ENCODE measurements at places on chromosomes 4 and X.
A peak's percentile ranks its signal among the peaks of the same experiment; 100 is the strongest.

DNA sequence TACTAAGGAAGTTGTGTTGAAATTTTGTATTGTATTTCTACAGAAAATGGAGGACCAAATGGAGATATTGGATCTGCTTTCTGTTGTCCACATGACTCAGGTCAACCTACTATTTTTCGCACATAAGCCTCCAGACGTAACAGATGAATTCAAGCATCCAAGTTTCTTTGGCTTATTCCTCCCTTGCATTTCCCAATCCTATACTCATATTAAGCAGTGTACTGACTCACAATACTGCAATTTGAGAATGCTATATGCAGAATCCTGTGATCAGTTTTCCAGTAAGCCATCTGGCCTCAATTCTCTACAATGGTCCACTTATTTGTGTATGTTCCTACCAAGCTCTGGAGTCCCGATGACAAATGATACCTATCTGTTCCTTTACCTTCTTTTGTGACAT, 75.7 kb downstream of the ASB9 start:
- DNase-seq = no peak

DNA sequence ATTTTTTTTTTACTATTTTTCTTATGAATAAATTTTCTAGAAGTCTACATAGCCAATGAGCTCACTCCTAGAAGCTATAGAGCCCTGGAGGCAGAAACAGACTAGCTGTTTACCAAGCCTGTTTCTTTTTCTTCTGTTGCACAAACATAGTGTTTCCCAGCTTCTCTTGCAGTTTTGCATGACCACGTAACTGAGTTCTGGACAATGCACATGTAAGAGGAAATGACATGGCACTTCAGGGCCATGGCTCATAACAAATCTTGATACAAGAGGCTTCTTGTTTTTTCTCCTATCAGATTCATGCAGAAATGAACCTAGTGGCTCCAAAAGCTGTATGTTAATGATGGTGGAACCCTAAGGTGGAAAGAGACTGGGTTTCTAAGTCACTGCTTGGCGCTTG, 127.4 kb downstream of the ZNF330 start:
- no peak for DNase-seq

GRCh38 chrX:136714626-136715599, 65.8 kb downstream of the ARHGEF6 start:
- no peak for DNase-seq

DNA sequence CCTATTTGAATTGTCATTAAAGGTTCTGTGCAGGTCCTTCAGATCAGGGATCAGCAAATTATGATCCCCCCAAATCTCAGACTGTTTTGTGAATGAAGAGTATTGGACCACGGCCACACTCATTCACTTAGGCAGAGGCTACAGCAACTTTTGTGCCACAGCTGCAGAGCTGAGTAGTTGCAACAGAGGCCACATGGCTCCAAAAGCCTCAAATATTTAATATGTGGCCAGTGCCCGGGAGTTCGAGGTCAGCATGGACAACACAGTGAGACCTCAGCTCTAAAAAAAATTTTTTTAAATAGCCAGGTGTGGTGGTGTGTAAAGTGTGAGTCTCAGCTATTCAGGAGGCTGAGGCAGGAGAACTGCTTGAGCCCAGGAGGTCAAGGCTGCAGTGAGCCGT, 100.7 kb downstream of the NSUN7 start:
- DNase-seq = no peak

- DNase-seq = no peak
Measured at GRCh38 chr4:154183264-154183663, 308.3 kb downstream of the DCHS2 start.

GRCh38 chrX:109535578-109535977, 1.1 kb upstream of the NXT2 start:
- DNase-seq = no peak

DNA sequence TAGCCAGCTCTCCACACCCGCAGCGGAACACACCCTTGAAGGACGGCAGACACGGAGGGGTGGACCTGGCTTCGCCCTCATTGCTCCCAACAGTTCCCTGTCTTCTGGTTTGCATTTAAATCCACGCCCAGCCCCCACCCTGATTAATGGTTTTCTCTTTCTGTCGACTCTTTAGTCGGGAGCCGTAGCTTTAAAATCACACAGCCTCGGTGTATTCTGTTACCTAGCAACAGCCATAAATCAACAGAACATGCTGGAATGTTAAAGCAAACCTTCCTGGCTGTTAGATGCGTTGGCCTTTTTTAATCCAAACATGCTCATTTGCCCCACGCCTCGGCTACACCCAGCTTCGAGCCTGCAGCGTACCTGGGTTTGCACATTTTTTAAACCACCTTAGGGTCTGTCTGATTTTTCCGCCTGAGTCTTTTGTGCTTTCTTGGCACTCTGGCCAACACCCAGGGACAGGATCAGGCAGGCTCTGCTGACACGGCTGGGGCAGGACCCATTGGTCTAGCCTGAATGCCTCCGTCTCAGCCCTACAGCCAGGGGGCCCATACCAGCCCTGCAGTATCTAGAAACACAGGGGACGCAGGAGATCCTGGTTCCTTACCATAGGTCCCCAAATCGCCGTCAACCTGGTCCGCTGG, 21.4 kb upstream of the PPP2R2C start:
- DNase-seq = no peak

- peak; percentile 60 for DNase-seq
Measured at GRCh38 chr4:138405934-138406567, 163.9 kb upstream of the SLC7A11 start.

- no peak for DNase-seq
Measured at GRCh38 chr4:9927341-9928007, 93.8 kb downstream of the SLC2A9 start.

- DNase-seq = no peak
Measured at GRCh38 chrX:1719270-1719669, 104.4 kb downstream of the ASMT start.

All from BJ (cell line).